ENCODE measurements at places on chromosomes 7 and 10.
A peak's percentile ranks its signal among the peaks of the same experiment; 100 is the strongest.

GRCh38 chr7:45712057-45712689, 138.0 kb downstream of the ADCY1 start:
- no peak for DNase-seq

- peak; percentile 97 for DNase-seq
Observed at GRCh38 chr7:12297283-12298108, 86.4 kb downstream of the TMEM106B start.

GRCh38 chr7:45343746-45344145, 186.2 kb downstream of the RAMP3 start:
- DNase-seq, result no peak

- no peak for DNase-seq
Observed at GRCh38 chr10:99368646-99369045, 39.5 kb downstream of the CNNM1 start.

- DNase-seq, result peak; percentile 29
Observed at GRCh38 chr10:27743877-27744801, 1.5 kb downstream of the MKX start.

- DNase-seq, result peak; percentile 100
Observed at GRCh38 chr10:51389415-51390321, 309.7 kb downstream of the CSTF2T start.

DNA sequence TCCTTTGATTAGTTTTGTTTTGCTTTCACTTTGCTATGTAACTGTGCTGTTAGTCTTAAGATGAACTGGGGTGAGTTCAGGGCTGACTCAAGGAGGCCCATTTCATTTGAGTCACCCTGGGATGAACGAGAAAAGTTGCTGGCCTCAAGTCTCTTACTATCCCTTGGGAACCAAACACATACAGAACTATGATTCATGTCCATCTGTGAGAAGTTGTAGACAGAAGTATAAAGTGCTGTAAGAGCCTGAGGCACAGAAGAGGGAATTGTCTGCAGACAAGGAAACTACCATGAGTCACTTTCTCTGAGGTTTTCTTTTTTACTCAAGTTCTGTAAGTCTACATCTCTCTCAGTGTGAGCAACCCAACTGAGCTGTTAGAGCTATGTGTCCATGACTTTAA, 179.8 kb upstream of the CSTF2T start:
- peak; percentile 99 for DNase-seq

DNA sequence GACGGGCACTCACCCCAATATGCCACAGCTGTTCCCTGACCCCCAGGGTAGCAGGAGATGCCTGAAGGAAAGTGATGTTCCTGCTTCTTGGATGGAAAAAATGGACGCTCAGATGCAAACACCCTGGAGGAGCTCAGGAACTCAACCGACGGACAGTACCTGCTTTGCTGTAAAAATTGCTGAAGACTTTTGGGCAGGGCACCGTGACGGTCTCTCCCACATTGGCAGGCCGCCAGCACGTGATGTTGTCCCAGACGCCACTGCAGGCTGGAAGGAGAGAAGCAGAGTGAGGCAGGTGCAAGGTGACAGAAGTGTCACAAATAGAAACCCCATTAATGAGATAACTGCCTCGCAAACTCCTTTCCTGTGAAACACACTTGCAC, 35.0 kb downstream of the VIPR2 start:
- DNase-seq, result no peak
